ENCODE measurements at places on chromosomes 5 and 9.

- no peak for DNase-seq
Measured at GRCh38 chr5:82522897-82523296, 244.7 kb upstream of the RPS23 start.

DNA sequence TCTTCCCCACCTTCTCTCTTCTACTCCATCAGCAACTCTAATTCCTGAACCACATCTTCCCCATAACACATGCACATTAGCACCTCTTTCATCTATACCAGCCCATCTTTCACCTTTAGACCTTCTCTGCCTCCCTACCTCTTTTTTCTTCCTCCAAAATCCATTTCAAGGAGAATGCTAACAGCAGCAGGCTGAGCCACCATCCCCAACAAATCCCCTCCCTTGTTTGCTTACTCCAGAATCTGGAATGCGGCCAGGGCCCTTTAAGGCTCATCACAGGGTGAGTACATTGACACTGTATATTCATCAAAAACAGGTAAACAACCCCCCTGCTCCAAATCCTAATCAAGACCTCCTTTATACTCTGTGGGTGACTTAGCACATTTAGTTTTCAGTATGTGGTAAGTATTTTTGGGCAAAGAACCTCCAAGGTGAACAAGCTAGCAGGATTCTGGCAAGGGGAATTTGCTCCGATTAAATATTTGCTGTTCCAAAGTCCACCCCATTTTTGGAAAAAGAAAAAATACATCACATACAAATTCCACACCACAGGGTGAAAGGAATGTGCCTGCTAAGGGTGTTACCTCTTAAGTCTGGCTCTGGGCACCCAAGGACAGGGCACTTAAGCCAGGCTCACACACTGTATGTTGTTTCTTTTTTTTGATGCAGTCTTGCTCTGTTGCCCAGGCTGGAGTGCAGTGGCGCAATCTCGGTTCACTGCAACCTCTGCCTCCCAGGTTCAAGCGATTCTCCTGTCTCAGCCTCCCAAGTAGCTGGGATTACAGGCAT lies 71.4 kb downstream of the SERINC5 start:
- no peak for DNase-seq

GRCh38 chr9:86500031-86500430 lies 145.8 kb upstream of the TUT7 start:
- no peak for DNase-seq

GRCh38 chr9:69768101-69768500 lies 8.3 kb upstream of the PTAR1 start:
- DNase-seq, result no peak

DNA sequence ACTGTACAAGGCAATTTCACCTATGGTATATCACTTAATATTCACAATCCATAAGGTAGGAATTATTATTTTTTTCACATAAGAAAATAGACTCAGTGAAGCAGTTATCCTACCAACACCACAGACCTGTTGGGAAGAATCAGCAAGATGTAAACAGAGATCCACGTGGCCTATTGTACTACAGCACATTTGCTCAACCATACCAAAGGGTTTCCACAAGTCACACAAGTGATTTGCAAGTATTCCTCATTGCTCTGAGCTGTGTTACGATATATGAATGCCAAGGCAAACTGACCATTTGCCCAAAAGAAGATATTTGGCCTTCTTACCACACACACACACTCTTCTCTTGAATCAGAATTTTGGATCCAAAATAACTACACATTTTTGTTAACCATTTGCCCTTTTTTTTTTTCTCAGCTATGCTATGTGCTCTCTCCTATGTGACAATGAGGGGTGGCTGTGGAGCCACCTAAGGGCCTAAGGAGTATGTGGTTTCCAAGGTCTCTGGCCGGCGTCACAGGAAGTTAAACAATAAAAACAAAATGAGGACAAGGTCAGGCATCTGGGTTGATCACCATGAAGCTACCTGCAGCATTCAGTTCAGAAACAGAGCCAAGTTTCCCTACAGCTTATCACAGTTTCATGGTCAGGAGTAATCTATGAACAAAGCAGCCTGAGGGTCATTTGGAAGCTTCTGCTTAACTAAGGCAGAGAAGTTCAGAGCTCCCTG lies 171.0 kb upstream of the FREM1 start:
- no peak for DNase-seq

All from activated CD8-positive, alpha-beta memory T cell treated with anti-CD3 and anti-CD28 coated beads, Interleukin-2, amount 50 U/mL, for 48 hours (primary cell).